ENCODE measurements at places on chromosomes 5 and 9. TPM values are rescaled to one million over a fixed set of nuclear protein-coding genes. Genes with fewer than 3 reads are reported as not detected.

The NDUFS6 gene
- 39.2 TPM for total RNA-seq

The PCDHB3 gene
- not detected for total RNA-seq

The PDE6A gene
- total RNA-seq = not detected

The CCNI2 gene
- total RNA-seq = 11.2 TPM

The FOXD4L4 gene
- 0.23 TPM for total RNA-seq

The BTNL8 gene
- total RNA-seq = not detected

The TEX48 gene
- not detected for total RNA-seq

The TMEM174 gene
- not detected for total RNA-seq

The MYORG gene
- 1.0 TPM for total RNA-seq

The TLX3 gene
- total RNA-seq = not detected

The PCSK1 gene
- not detected for total RNA-seq

The GPRIN1 gene
- 2.4 TPM for total RNA-seq

Measured in T-helper 2 cell treated with Interferon-gamma antibody and Interleukin-4, amounts not matched to agents 100 ng/mL and 5 ng/mL, for 36 hours (primary cell).